ENCODE measurements at places on chromosomes 3 and 15.
A peak's percentile ranks its signal among the peaks of the same experiment; 100 is the strongest.

GRCh38 chr15:29150515-29151483 lies 118.8 kb downstream of the NSMCE3 start:
- no peak for DNase-seq

DNA sequence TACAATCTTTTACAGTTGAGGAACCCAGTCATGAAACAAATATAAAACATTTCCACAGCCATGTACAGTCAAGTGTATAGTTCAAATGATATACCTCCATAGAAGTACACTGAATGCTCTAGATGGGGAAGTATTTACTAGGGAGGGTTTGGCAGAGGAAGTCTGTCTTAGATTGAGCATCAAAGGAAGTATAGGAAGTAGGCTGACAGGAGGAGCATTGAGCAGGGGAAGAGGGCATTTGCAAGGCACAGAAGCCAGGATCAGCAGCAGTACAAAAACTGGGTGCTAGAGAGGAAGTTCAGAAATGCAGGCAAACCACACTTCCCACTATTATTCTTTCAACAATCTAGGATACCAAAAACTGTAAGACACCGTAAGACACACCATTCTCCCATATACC lies 122.6 kb downstream of the ANO10 start:
- no peak for DNase-seq

DNA sequence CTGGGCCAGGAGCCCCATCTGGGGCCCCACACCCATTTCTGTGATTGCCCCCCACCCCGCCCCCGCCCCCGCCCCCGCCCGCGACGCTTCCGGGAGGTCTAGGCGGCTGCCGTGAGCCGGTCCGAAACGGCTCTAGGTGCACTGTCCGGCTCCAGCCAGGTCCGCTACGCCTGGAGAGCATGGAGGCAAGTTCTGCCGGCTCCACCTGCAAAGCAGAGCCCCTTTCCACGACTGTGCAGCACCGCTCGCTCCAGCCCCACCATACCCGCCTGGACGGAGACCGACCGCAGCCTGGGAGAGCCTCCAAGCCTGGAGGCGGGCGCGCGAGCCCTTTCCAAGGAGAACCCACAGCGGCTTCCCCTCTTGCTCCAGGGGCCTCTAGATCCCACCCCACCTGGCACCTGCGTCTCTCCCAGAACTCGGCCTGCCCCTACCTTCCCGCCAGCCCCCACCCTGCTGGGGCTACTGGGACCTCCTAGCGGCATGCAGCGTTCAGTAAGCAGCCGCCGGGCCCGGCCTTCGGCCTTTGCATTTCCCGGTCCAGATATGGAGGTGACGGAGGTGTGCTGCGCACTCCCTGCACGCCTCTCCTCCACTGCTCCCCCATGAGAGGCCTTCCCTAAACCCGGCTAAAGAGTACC lies 66.2 kb downstream of the KLF13 start:
- DNase-seq, result no peak

DNA sequence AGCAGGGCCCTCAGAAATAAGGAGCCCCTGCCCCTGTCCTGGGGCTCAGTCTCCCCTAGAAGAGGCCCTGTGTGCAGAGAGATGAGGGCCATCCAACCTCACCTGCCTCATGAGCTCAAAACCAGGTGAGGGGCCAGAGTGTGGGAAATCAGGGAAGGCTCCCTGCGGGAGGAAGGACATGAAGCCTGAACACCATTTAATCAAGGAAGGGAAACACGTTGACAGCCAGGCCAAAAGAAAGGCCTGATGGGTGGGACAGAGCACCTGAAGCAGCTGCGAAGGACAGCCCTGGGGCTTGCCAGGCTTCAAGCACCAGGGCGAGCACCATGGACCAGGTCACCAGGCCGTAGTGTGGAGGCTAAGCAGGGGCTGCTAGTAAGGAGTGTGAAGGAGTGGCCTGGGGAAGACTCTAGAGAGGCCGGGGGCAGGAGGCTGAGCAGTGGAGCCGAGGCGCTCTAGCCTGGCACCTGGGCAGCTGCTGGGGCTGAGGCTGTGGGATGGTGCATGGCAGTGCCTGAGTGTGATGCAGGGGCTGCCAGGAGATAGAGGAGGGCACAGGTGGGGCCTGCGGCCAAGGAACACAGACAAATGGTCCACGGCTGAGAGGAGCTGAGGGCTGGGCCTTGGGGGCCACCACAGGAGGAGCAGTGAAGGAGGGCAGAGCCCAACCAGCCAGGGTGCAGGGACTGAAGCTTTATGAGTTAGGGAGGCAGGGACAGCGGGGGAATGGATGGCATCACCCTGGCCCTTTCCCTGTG lies 16.1 kb downstream of the ACAA1 start:
- DNase-seq, result no peak

DNA sequence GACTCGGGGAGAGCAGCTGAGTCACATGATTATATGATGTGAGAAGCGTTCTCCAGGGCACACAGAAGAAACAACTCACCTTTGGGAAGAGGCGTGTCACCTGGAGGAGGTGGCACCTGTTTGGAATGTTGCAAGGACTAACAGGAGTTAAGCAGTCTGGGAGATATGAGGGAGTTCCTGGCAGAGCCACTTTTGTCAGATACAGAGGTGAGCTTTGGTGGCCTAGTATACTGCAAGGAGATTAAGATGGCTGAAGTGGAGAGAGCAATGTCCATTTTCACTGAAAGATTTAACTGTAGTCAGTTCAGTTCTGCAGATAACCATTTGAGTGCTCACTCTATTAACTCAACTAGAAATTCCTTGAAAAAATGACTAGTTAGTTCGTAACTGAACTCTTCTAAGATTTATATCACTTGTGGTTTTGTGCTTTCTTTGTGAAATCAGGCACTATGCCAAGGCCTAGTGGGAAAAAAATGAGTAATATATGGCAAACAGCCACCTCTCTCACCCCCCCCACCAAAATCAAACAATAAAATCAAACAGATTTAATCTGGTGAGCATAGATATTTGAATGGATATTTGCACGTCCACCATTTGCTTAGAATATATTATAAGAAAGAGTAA lies 61.3 kb downstream of the CRYBG3 start:
- DNase-seq, result peak; percentile 10

- no peak for DNase-seq
These were observed 86.5 kb upstream of the MYZAP start for GRCh38 chr15:57505056-57505715.

DNA sequence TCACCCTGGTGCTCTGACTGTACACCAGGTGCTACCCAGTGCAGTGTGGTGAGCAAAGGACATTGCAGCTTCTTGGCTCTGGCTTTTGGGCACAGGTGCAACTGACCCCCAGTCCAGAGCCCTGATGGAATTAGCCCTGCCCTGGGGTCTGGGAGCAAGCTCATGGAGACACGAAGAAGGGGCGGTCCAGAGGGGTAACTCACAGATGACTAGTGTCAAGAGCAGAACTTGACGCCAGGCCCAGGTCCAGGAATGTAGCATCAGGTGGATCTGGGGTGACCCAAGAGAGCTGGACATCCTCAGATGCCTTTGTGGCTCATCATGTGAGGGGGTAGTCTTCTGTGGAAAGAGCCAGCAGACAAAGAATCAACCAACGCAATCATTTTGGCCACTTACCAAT lies 88.9 kb downstream of the ASB7 start:
- DNase-seq, result no peak

GRCh38 chr15:31752065-31752762 lies 278.1 kb upstream of the CHRNA7 start:
- DNase-seq, result no peak

- DNase-seq, result peak; percentile 48
These were observed 9.4 kb upstream of the RPL24 start for GRCh38 chr3:101695779-101696372.

All from activated CD4-positive, alpha-beta T cell treated with anti-CD3 and anti-CD28 coated beads for 36 hours (primary cell).